ENCODE measurements at places on chromosomes 3 and 15.

GRCh38 chr3:86711634-86712033 is 279.3 kb downstream of the VGLL3 start:
- no peak for DNase-seq

DNA sequence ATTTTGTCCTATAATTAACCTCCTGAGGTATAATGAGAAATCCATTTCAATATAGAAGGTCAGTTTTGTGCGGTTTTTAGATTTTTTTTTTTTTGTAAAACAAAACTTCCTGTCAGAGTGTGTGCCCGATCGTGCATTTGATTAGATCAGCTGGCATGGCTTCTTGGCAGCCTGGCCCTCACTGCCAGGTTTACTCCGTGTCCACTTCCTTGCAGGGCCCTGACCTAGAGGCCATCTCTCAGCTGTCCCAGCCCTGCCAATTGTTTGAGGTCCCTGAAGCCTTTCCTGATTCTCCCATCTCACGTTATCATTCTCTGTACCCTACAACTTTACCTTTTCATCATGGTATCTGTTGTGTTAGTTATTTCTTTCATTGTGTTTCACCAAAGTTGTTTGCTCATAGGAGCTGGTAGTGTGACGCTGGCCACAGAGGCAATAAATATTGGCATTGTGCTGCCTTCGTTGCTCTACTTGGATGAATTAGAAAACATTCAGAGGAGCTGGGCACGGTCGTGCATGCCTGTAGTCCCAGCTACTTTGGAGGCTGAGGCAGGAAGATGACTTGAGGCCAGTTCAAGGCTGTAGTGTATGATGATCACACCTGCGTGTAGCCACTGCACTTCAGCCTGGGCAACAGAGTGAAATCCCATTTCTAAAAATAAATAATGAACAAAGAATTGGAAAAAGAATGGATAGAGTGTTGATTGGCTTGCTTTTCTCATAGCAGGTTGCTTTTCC is 202.0 kb downstream of the GHSR start:
- DNase-seq, result no peak

DNA sequence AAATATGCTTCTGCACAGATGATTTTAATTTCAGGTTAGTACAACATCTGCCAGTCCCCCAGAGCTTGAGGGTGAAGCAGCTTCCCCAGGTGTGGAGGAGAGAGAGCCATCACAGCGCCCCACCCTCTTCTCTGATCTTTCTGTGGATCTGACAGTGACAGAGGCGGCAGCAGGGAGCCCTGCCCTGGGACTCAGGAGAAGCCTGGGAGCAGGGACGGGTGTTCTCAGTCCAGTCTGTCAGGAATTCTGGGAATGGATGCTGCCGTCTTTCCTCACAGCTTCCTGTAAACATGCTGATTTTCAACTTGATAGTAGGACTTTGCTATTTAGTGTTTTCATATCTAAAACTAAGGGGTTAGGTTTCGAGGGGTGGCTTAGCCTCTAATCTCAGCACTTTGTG is 11.4 kb upstream of the RAB8B start:
- no peak for DNase-seq

- no peak for DNase-seq
Observed at GRCh38 chr3:29083676-29084075, 197.2 kb upstream of the RBMS3 start.

- DNase-seq, result no peak
Observed at GRCh38 chr3:105542282-105543019, 175.7 kb downstream of the ALCAM start.

DNA sequence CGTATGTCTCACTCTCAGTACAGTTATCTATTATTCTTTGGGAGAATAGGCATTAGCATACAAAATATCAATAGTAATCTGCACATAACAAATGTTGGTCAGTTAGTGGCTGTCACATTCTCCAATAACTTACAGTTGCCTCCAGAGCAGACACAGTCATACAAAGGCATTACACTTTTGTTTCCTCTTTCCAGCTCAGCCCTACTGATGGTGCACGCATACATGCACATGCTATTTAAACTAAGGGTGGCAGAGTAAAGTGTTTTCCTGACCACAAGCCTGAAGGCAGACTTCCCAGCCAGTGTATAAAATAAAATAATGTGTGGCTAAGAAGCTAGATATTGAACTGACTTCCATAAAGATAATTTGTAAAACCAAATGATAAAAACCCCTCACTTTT is 47.6 kb downstream of the PHLDB2 start:
- DNase-seq, result no peak

DNA sequence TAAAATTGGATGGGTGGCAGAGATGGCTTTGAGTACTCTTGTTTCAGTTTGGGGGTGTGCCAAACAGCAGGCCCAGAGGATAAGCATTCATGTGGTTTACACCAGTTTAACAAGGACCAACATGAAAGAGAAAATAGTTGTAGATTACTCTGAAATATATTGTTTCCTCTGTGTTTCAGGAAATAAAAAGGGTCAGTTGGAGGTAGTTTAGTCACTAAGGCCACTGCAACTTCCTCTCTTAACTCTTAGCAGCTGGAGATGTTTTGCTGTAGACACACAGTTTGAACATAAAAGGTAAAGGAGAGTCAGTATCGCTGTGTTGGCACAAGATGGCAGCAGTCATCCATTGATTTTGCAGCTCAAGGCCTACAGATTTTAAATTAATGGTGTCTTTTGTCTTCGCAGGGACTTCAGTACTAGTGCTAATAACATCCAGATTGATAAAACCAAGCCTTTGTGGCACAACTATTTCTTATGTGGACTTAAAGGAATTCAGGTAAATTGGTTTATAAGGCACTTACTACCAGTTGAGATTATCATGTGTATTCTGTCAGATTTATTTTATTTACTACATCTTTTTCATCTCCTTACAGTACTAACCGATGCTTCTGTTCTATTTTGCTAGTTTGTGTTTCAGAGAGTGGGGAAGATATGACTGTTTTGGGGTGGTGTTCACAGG is 65.5 kb downstream of the GALK2 start:
- DNase-seq, result no peak

DNA sequence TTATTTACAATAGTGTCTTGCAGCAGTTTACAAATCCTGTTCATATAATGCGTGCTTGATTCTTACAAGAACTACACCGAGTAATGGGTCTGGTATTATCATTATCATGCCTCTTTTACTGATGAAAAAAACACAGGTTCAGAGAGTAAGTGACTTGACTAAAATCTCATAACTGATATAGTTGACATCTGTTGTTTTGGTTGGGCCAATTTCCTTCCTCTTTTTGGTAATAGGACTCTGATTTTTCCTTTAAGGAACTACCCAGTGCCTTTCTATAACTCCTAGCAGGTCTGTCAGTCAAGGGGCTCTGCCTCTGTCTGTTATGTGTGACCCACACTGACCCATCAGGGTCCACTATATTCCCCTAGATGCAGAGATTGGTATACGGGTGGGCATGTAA is 14.6 kb upstream of the BLOC1S6 start:
- no peak for DNase-seq

DNA sequence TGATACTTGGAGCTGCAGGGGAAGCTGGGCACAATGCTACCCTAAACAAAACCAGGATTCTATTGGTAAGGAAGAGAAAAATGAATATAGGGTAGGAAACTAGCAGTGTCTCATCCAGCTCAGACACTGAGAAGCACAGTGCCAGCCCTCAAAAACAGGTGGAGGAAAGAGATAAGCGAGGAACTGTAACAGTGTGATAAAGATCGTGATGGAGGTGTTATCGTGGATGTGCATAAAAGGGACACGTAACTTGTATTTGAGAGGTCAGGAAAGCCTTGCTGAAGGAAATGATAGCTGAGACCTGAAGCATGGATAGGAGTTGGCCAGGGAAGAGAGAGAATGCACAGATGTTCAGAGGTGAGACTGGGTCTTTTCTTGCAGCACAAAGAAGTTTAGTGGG is 27.4 kb downstream of the MIX23 start:
- no peak for DNase-seq

DNA sequence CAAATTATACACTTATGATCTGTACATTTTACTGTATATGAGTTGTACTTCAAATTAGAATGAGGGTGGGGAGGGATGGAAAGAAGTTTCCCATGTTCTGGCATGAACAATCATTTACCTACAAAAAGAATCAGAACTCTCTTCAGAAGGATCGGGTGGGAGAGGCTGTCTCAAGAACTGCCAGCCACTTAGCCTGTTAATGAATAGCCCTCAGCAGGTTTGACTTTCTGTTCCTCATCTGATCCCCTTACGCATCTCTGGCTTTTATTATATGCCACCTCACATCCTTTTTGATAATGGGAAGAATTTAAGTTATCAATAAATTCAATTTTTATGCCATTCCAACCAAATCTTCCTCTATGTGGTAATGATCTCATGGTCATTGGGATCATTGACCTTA is 168.3 kb upstream of the TGFBR2 start:
- no peak for DNase-seq

DNA sequence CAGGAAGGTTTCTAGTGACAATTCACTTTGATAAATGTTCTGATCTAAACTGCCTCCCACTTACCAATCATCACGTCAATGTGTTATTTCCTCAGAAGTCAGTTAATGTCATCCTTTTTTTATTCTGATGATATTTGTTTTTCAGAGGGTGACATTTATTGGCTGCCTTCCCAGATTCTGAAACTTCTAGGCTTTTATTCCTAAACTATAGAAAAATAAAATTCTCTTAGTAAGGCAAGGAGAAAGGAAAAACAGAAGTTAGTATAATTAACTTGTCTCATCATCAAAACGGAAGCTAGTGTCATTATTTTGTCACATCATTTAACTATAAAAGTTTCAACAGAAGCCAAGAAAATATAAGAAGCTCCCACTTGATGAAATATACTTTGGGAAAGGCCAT is 100.0 kb upstream of the C3orf80 start:
- no peak for DNase-seq

- DNase-seq, result no peak
Observed at GRCh38 chr15:41647262-41647661, 12.9 kb upstream of the MGA start.

DNA sequence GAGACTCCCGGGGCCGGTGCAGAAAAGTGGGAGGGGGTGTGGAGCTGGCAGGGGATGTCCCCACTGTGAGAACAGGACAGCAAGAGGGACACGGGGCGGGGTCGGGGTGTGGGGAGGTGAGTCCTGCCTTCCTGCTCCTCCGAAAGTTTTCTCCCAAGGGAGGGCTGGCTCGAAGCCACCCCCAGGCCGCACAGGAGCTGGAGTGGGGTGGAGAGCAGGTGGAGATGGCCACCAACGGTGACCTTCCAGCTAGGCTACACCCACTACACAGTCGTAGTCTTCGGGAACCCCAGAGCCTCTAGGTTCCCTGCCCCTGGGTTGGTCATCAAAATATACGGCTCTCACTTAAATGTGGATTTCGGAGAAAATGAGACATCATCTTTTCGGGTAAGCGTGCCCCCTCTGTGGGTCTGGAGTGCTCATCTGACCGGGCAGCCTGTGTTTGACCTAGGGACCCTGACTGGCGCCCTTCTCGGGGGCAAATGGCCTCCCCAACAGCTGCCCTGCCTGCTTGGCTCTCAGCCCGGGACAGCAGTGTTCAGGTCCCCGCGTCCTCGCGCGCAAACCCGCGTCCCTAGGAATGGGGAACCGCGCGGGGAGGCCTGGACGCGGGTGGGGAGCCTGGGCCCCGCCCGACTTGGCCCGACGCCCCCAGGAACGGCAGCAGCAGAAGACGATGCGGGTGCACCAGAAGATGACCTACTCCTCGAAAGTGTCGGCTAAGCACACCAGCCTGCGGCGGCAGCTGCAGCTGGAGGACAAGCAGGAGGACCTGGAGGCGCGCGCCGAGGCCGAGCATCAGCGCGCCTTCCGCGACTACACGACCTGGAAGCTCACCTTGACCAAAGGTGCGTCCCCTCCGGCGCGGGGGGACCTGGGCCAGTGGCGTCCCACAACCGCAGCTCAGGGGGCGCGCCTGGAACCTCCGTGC is 21.2 kb downstream of the CFAP100 start:
- no peak for DNase-seq

DNA sequence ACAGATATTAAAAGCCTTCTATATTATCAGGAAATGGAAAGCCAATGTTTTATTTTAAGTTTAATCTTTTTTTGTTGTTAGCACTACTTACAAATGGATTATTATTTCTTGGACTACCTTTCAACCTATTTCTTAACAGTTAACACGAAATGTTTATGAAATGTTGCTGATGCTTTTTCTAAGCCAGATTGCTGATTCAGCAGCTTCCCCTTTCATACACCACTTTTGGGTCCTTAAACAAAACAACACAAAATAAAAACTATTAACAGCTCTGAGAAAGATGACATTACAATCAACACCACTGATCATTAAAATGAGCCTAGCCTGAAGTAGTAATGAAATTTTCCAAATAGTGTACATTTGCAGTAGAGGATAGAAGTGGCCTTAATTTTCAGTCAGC is 99.2 kb upstream of the VEPH1 start:
- no peak for DNase-seq

DNA sequence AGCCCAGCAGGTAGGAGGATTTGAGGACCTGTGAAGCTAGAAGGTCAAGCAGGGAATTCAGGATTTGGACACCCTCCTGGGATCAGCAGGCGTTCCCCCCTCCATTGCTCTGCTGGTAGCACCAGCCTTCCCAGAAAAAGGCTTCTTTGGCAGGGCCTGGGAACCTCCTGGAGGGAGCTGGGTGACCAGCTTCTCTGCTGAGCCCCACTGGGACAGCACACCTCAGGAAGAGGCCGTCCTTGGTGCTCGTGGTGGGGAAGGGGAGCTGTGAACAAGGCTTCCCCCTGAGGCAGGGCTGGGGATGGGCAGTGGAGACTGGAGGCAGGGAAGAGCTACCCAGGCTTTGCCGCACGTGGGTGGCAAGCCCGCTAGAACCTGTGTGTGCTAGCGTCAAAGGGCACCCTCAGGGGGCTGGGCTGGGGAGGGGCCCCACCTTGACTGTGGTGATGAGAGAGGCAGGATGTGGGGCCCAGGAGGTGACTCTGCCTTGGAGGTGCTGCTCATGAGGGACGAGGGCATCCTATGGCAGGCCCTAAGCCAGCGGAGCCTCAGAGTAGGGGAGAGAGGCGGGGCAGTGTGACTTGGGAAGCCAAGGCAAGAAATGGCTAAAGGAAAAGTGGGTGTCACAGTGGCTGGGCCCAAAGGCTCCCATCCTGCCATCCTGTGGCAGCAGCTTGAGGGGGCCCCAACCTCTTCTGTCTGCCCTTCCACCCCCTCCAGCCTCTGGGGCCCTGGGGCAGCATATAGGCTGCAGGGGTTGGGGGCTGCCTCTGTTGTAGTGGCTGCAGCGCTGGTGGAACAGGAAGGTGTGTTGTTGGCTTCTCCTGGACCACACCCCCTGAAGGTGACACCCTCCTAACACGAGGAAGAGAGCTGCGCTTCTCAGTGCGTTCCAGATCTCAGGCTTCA is 20.7 kb downstream of the KLF13 start:
- peak; percentile 80 for DNase-seq

DNA sequence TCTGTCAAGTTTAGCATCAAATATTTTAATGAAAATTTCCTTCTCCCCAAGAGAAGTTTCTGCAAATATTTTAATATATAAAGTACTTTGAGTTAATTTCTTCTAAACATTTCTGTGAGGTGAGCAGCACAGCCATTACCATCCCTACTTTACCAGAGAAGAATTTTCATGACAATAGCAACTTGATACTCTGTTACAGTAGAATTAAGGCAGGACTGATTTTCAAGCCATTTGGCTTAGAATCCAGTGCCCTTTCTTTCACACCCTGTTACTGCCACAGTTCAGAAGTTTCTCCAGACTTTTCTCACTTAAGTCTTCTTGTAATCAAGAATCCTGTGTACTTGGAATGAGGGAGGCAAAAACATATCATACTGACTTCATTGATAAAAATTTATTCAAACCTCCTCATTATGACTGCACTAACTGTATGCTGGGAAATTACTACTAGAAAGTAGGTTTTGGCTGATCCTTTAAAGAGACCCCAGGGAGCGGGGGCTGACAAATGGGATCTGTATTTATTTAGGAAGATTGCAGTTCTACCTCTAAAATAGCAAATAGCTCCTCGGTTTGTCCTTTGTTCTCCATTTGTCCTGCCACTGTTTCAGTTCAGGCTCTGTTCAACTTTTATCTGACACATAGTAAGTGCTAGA is 557.0 kb upstream of the SGO1 start:
- no peak for DNase-seq
